Bone marrow (tissue), 2 donors: ENCODE measurements at places on chromosomes 12 and 14.

DNA sequence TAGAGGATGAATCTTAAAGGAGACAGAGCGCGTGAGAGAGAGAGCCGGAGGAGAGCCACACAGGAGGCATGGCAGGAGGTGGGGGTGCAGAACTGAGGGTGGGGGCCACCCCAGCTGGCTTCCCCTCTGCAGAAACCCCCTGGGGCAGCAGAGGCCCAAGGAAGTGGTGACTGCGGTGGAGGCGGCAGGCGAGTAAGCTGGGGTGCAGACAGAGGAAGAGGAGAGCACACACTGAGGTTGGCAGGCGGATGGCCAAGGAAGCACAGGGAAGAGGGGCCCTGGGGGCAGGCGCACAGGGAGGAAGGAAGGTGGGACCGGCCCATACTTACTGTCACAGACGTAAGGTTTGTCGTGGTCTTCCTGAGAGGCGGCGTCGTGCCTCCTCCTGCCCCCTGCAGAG lies 179.8 kb downstream of the DPF3 start:
- DNase-seq, result peak; percentile 2

DNA sequence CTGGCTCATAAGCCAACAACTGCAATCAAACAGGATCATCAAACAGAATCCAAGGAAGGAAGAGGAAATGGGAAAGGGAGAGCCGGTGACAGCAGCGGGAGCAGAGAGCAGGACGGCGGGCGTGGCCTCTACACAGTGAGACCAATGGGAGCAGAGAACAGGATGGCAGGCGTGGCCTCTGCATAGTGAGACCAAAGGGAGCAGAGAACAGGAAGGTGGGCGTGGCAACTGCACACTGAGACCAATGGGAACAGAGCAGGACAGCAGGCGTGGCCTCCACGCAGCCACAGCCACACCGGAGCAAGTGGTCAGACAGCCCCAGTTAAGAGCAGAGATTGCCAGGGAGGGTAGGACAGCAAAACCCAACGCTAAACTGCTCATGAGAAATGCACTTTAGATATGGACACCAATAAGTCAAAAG lies 16.4 kb downstream of the LRCOL1 start:
- DNase-seq, result no peak

GRCh38 chr12:47134005-47134404 lies 54.2 kb upstream of the AMIGO2 start:
- DNase-seq, result no peak

GRCh38 chr14:58709949-58710348 lies 72.2 kb downstream of the DACT1 start:
- DNase-seq, result no peak

DNA sequence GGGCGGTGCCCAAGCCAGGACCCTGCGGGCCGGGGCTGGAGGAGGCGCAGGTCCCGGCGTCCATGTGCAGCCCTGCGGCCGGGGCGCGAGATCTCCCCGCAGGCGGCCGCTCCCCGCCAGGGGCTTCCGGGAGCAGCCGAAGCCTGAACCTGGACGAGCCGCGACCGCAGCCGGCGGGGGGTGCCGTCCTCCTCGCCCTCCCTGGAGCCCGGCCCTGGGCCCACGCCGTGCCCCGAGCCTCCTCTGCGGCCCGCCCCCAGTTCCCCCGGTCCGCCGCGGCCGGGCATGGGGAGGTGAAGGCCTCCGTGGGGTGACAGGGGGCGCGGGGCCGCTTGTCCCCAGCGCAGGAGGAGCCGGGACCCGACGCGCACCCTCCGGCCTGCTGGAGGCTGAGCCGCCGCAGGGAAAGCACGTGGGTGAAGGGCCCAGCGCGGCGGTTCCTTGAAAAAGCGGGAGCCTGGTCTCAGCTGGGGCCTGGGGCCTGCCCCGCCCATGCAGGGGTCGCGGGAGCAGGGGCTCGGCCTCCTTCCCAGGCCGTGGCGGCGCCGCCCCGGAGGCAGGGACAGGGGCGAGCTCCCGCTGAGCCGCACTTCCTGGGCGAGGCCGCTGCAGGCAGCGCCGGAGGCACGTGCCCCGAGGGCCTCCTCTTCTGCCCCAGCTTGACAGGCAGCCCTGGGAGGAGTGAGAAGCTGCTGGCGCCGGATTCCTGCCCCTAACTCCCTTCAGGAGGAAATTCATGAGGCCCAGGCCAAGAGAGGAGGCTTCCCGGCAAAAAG lies 55.6 kb upstream of the PPP2R5C start:
- DNase-seq, result no peak

DNA sequence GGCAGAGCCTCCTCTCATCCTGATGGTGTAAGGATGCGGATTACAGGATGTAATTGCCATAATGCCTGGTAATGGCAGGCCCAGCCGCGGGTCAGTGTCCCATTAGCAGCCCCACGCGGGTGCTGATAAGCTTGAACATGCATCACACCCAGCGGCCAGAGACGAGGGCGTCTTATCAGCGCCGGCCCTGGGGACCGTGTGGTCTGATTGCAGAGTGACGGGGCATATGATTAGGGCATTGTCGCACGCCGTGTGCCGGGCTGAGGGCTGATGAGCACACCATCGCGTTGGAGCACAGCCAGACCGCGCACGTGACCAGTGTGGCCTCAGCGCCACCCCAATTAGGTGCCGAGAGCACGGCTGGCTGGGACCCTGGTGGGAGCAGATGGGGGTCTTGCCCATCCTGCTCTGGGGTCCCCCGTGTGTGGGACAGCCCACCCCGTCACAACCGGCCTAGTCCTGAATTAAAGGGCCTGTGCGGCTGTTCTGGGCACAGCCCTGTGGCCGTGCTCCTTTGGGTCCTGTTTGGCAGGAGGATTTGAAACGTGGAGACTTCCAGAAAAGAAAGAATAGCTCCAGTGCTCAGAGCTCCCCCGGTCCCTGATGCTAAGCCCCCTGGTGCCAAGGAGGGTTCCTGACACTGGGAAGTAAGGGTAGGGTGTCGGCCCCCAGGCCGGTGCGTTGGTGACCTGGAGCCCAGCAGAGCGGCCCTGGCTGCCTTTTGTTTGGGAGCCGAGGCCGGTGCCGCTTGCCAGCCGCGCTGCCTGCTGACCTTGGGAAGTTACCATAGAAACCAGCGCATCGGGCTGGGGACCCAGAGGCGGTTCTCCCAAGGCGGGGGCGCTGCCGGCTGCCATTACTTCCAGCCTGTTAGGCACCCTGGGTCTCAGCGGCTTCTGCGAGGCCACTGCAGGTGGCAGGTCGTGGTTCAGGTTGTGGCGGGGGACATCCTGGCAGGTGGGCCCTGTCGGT lies 20.7 kb downstream of the KIF26A start:
- DNase-seq, result no peak

GRCh38 chr12:67070604-67071003 lies 198.6 kb upstream of the CAND1 start:
- DNase-seq, result no peak

DNA sequence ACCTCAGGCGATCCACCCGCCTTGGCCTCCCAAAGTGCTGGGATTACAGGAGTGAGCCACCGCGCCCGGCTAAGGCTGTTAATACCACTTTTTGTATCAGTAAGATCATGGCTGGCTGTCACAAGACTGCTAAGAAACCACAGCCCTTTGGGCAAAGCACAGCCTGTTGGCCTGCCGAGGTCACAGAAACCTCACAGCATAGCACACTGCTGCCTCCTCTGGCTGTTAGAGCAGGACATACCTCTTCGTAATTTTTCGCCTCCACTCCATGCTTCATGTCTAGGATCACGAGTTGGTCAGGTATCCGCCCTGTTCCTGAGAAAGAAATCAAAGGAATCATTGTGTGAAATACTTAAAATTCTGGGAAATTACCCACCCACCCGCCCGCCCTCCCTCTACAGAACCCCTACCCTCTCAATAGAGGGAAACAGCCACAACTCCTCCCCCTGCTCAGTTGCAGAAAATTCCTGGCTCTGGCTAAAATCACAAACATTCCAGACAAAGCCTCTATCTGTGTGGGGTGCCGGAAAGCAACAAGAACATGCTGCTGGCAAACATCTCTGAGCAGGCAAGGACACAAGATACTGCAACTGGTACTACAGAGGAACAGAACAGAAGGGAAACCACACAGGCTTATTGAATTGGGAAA lies 20.7 kb upstream of the NEK9 start:
- no peak for DNase-seq

DNA sequence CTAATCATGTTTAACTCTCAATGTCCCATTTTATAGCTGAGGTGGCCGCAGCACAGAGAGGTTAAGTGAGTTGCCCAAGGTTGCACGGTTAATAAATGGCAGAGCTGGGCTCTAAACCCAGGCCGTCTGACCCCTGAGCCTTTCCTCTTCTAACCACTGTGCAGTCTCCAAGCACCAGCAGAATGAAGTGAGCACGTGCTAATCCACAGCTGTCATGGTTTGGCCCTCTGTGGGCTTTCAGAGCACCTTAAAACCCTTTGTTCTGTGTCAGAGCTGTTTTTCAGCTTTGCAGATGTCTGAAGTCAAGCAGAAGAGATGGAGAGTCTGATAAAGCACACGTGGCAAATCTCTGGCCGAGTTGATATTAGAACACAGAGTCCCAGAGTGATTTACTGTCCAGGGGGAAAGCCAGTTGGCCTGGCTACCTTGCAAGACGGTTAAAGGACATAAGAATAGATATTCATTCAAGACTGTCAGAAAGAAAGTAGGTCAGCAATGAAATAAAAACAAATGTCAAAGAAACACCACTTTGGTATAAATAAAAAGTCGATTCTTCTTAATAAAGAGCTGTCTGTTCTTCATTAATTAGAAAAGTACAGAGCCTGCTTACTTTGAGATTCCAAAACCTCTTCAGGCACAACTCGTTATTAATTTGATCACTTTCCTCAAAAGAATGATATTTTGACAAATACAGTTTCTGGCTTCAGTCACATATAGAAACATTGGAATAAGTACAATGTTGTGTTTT lies 107.3 kb downstream of the CRADD start:
- DNase-seq, result peak; percentile 20

DNA sequence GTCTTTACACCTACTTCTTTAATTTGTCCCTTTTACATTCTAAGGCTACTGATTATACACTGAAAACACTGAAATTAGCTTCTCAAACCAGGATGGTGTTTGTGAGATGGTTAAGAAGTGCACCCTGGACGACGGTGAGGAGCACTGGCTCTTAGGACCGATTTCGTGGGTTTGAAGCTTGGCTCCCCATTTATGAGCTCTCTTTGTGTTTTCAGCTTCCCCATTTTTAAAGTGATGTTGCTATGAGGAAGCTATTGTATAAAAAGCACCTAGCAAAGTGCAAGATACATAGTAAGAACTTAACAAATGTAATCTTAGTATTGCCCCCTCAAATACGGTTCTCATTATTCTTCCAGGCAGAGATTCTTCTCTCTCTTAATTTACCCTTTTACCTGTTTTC lies 4.7 kb downstream of the NFYB start:
- no peak for DNase-seq

- DNase-seq, result no peak
Measured at GRCh38 chr14:74089251-74090020, 4.7 kb downstream of the LIN52 start.

- DNase-seq, result no peak
Measured at GRCh38 chr12:27498761-27499160, 25.2 kb upstream of the PPFIBP1 start.

DNA sequence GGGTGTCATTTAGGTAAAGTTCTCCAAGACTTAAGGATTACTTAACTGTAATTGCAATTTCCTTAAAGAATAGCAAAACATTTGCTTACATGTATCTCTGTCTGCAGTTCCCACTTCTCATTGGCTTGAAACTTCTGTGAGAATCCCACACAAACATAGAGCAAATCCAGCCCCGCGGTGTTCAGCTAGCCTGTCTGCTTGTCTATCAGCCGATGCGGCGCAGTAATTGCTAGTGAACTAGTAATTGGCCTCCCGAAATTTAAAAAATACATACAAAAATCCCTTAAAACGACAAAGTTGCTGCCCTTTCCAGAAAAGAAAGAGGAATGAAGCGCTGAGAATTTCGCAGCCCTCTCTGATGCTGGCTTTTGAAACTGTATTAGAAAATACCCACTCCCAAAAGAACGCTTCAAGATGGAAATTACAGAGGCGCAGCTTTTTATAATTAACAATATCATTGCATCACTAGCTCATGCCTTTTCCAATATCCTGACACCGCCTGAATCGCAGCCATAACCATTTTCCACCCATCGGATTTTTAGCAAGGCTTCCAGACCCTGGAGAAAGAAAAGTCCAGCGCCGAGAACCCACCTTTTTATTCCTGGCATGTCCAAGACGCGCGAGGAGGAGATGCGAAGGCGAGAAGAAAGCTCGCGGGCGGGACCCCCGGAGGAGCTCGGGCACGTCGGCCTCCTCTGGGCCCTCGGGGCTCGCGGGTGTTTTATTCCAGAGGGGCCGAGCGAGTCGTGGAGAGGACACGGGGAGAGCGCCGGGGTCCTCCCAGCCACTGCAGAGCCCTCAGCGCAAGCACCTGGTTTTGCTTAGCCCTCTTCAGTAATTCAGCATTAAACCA lies 646 bp downstream of the FBLN5 start:
- DNase-seq, result no peak

DNA sequence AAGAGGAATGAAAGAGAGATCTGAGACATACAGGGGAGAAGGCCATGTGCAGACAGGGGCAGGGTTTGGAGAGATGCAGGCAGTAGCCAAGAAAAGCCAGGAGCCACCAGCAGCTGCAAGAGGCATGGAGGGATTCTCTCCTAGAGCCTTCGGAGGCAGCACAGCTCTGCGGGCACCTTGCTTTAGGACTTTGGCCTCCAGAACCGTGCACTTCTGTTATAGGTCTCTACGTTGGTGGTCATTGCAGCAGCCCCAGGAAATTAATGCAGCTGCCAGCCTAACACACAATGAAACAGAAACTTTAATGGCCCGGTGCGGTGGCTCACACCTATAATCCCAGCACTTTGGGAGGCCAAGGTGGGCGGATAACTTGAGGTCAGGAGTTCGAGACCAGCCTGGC lies 14.7 kb upstream of the VRK1 start:
- DNase-seq, result no peak

DNA sequence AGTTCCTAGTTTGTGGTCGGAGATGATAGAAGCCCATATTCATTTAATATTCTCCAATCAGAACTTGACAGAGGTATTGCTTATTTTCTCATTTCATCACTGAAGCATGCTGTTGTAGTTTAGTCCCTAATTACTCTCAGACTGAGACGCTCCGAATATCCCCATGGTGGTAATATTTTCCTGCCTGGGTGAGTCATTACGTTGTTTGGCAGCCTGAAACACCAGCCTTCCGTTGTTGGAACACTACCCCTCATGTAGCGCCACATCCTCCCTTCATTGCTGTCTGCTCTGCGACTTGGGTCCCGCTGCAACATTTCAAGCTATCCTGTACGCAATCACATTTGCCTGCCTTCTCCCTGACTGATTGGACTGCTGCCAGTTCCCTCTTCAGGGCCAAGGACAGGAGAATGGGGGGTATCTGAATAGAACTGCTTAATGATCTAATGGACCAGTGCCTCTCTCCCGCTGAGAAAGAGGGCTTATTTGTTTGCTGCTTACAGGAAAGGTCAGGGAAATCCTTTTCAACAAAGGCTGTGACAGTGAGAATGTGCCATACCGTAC lies 369.1 kb downstream of the NPAS3 start:
- DNase-seq, result no peak
